ENCODE measurements at places on chromosomes 6 and 20. TPM values are rescaled to one million over a fixed set of nuclear protein-coding genes. Genes with fewer than 3 reads are reported as not detected.
A peak's percentile ranks its signal among the peaks of the same experiment; 100 is the strongest.

- DNase-seq = no peak
Observed at GRCh38 chr6:70312165-70312745, 9.4 kb upstream of the COL9A1 start.

The DUSP15 gene
- total RNA-seq = 5.7 TPM

The TSHZ2 gene
- 12.6 TPM for total RNA-seq

The ENPP4 gene
- 20.2 TPM for total RNA-seq

GRCh38 chr6:123875784-123876183 is 72.1 kb downstream of the NKAIN2 start:
- DNase-seq = no peak

The LRFN2 gene
- total RNA-seq = not detected

- DNase-seq = no peak
Observed at GRCh38 chr6:2913621-2914317, 10.7 kb upstream of the SERPINB9 start.

DNA sequence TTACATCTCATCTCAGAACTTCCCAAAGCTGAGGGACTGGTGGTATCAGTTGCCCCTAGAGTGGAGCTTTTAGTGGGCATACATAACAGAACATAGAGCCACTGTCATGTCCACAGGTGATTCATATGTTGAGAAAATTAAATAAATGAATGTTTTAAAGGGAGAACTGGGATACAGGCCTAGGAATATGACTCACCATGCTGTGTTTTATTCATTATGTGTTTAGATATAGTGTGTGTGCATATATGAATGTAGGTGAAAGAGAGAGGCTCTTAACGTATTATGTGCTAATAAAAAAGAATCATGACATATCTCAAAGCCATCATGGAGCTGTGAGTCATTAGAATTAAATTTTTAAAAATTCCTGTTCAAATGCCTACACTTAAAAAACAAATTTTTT is 332.2 kb upstream of the RSPO3 start:
- no peak for DNase-seq

The ECT2L gene
- total RNA-seq = 2.8 TPM

The TMEM200A gene
- total RNA-seq = 0.65 TPM

The DYNLT2 gene
- 0.59 TPM for total RNA-seq

The TRIM15 gene
- not detected for total RNA-seq

DNA sequence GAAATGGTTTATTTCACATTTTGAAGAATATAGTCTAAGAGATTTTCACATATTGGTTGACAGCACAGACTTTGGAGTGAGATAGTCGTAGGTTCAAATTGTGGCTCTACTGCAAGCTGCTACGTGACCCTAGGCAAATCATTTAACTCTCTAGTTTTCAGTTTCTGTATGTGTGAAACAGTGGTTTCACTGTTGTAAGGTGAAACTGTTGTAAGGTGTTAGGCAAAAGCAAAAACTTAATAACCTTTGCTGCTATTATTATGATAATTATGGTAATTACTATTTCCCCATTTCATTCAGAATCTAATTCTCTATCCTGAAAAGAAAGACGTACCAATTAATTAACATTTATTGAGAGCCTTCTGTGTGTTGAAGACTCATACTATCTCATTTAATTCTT is 144.2 kb downstream of the REV3L start:
- DNase-seq = no peak

The RIPOR3 gene
- total RNA-seq = 6.7 TPM

The LRRC1 gene
- 3.8 TPM for total RNA-seq

- DNase-seq = peak; percentile 88
Observed at GRCh38 chr6:6736791-6737654, 148.5 kb downstream of the LY86 start.

DNA sequence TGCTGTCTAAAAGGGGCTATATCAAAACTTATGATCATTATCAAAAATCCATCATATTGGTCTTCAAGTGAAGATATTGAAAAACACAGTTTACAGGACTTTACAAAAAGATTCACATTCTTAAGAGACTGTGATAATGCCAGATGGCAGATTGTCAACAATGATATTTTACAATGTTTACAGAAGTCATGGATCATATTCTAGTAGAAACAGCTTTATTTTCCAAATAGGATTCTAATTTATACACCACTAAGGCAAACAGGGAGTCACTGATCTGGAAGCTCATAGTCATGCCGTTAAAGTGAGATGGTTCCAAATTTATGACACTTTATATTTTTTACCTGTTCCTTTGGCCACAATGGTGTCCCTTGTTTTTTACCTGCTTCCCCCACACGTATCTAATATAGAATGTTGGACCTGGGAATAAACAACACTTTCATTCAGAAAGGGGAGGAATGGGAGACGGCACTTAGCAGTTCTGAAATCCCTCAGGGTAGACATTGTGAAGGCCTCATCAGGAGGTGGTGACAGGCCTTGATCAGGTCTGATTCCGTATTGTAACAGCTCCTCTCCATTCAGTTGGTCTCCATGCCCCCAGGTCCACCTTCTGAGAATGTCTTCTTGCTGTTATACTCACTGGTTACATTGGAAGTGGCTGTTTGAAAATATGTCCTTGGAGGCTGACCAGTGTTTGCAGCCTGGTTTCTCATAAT is 228.6 kb downstream of the ADGB start:
- no peak for DNase-seq

- DNase-seq = no peak
Observed at GRCh38 chr6:167152862-167153261, 4.9 kb downstream of the GPR31 start.

The RARS2 gene
- total RNA-seq = 19.0 TPM

- DNase-seq = no peak
Observed at GRCh38 chr20:31846793-31847138, 1.4 kb upstream of the FOXS1 start.

The HTR1B gene
- total RNA-seq = not detected

The MYCT1 gene
- 13.4 TPM for total RNA-seq

DNA sequence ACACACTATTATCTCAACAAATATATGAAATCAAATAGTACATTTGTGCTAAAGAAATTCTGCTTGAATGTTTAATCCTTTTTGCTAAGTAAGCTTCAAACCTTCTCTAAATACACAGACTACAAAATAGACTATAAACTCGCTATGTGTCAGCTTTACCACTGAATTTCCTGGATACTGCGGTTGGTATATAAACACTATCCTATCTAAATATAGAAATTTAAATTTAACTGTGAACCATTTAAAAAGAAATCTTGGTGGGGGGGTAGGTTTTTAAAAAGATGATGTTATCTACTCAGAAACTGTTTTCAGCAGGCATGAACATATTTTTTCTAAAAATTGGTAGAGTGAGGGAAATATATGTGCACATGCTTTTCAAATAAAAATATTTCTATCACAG is 306.5 kb upstream of the RUNX2 start:
- DNase-seq = no peak

DNA sequence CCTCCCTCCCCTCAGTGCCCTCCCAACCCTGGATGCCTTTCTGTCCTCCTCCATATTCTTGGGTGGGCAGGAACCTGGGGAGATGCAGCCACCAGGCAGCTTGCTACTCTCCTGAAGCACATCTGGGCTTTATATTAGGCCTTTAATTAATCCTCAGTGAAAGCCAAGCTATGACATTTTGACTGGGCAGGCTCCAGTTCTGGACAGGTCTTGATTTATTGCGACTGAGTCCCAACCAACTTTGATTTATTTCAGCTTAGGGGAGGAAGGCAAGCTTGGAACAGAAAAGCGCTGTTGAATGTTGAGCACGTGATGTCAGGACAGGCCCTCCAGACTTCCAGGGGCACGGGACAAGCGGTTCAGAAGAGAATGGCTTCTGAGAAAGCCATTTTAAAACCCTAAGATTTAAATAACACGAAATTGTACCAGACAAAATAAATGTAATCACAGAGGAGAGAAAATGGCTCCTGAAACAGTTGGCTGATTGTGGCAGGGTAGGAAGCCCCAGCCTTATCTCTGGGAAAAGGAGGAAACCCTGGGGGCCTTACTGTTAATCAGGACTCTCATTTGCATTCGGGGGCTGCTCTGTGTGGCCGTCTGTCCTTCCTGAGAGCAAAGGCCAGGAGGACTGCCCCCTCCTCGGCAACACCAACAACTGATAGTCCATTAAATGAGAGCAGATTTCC is 294.2 kb downstream of the FOXC1 start:
- no peak for DNase-seq

- DNase-seq = no peak
Observed at GRCh38 chr6:56259234-56260077, 12.1 kb upstream of the COL21A1 start.

- DNase-seq = no peak
Observed at GRCh38 chr6:97438011-97438671, 155.1 kb upstream of the MMS22L start.

- no peak for DNase-seq
Observed at GRCh38 chr6:38776515-38776914, 61.4 kb downstream of the DNAH8 start.

The SSTR4 gene
- not detected for total RNA-seq

- DNase-seq = no peak
Observed at GRCh38 chr6:53565886-53566285, 21.0 kb upstream of the GCLC start.

The FAM184A gene
- 2.2 TPM for total RNA-seq

The MROH8 gene
- 4.8 TPM for total RNA-seq

DNA sequence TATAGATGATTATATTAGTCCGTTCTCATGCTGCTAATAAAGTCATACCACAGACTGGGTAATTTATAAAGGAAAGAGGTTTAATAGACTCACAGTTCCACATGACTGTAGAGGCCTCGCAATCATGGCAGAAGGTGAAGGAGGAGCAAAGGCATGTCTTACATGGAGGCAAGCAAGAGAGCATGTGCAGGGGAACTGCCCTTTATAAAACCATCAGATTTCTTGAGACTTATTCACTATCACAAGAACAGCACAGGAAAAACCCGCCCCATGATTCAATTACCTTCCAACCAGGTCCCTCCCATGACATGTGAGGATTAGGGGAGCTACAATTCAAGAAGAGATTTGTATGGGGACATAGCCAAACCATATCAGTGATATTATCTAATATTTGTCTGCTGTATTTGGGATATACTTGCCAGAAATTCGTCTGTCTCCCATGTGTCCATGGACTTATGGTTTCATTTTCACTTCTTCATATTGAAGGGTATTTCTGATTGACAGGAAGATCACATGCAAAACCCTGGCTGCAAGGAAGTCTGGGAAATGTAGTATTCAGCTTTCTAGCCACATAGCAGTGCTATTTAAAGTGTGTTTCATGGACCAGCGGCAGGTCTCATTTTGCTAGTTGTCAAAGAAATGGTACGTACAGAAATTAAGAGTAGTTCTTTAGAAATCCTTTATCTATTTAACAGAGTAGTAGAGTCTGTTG is 50.5 kb upstream of the PAK5 start:
- no peak for DNase-seq

DNA sequence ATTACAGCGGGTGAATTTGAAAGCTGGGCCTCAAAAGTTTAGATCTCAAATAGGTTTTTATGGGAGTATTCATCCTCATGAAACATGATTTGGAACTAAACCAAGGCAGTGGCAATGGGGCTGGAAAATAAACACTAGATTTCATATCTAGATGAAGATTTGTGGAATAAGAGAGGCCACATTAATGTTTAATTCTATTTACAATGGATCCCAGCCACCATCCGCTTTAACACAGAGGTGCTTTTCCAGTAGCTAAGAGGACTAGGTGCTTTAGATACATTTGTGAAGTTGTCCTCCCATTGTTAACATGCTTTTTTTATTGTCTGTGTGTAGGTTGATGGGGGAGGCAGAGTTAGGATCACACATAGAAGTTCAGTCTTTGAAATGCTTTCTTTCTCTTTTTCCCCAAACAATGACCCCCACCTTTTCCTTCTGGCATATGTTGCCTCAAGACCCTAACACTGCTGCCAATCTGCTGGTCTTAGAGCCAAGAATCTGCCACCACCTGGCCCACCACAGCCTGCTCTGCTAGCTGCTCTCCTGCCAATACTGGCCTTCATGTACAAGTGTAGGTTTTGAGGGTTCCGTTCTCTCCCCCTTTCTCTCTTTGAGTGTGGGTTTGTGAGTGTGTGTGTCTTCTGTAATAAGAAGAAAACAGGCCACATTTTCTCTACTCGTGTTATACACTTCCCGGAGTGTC is 27.8 kb upstream of the GFRAL start:
- no peak for DNase-seq

- DNase-seq = no peak
Observed at GRCh38 chr20:22700367-22700766, 116.0 kb upstream of the FOXA2 start.

The THBD gene
- 50.5 TPM for total RNA-seq

The TDRD6 gene
- 0.71 TPM for total RNA-seq

- peak; percentile 69 for DNase-seq
Observed at GRCh38 chr20:381581-382290, 1.2 kb downstream of the TRIB3 start.

The COQ3 gene
- 24.1 TPM for total RNA-seq

DNA sequence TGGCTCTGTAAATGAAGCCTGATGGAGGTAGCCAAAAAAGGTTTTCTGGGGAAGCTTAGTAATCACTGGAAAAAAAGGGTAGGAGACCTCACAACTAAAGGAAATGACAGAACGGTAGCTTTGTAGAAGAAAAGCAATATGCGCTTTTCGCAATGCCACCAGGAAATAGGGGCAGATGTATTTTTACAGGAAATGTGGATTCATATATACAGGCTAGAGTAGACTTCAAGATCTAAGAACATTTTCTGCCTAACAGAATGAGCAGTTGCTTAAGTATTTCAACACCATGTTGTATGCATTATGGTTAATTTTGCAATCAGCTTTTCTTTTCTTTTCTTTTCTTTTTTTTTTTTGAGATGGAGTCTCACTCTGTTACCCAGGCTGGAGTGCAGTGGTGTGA is 219.6 kb downstream of the CD83 start:
- no peak for DNase-seq

The PSORS1C2 gene
- total RNA-seq = not detected

All from left cardiac atrium (tissue), 4 donors.